ENCODE measurements at places on chromosomes 12 and 14.

GRCh38 chr12:47079468-47079980, at the start of the genes AMIGO2 and PCED1B:
Gene AMIGO2 (minus strand): TSS chr12:47079959. CDS start chr12:47079002, 957 bp downstream.
Gene PCED1B (plus strand): TSS chr12:47079621. CDS start chr12:47235064, 155,443 bp downstream.
- peak; percentile 44 for DNase-seq

DNA sequence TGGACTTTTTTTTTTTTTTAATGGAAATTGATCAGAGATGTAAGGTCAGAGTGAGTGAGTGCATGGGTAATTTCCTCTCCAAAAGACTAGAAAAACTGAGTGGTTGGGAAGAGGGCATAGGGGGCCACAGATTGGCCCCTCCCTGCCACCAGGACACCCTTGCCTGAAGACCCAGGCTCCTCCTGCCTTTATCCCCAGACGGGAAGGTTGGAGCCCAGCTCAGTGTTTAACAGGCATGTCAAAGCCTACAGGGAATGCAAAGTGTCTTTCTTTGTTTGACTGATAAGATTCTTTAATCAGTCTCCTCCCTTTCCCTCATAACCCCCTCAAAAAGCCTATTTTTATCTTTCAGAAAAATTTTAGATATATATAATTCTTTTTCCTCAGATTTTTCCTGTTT, 50.3 kb downstream of the IRAK3 start:
- no peak for DNase-seq

- no peak for DNase-seq
Measured at GRCh38 chr12:108583991-108584390, 13.9 kb downstream of the TMEM119 start.

GRCh38 chr12:99045158-99045557, 400.1 kb downstream of the APAF1 start:
- DNase-seq, result no peak

DNA sequence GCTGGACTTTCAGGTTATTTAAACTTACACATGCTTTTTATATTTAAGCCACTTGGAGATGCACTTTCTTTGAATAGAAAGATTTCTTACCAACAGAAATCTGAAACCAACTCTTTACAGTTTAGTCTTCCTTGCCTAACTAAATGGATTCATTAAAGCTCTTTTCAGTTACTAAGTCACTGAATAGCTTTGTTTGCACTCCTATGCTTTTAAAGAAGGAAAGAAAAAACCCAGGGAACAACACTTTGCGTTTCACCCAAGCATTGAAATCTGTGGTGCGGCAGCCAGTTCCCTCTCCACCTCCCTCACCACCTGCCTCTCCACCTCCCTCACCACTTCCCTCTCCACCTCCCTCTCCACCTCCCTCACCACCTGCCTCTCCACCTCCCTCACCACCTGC, 70.3 kb downstream of the RIMBP2 start:
- no peak for DNase-seq
